ENCODE measurements at places on chromosomes 11 and 22. TPM values are rescaled to one million over a fixed set of nuclear protein-coding genes. Genes with fewer than 3 reads are reported as not detected.
A peak's percentile ranks its signal among the peaks of the same experiment; 100 is the strongest.

The OR8G1 gene
- total RNA-seq: not detected

The PNPLA5 gene
- not detected for total RNA-seq

DNA sequence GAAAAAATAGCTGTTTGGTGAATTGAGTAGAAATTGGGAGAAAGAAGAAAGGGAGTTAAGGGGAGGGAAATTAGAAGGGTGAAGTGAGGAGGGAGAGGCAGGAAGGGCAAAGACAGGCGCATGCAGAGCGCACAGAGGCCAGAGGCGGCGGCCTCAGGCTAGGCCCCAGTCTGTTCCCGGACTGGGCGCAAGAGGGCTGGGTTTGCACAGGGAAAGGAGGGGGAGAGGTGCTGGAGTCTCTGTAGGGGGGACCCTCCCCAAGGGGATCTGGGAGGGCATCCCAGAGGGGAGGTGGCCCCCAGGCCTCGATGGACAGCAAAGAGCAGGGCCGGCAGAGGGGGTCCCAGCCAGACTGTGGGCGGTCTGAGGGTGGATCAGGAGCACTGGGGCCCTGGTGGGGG is 1.3 kb upstream of the FLRT1 start:
- no peak for DNase-seq

The PYGM gene
- 0.58 TPM for total RNA-seq

DNA sequence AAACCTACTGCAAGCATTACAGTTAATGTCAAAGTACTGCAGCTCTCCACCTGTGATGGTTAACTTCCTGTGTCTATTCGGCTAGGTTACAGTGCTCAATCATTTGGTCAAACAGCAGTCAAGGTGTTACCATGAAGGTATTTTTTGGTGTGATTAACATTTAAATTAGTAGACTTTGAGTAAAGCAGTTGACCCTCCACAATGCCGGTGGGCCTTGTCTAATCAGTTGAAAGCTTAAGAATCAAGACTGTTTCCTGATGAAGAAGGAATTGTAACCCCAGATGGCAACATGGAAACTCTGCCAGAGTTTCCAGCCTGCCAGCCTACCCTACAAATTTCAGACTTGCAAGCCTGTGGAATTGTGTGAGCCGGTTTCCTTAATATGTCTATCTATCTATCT is 683.9 kb downstream of the BRD1 start:
- DNase-seq: no peak

- peak; percentile 95 for DNase-seq
These were observed 2.7 kb upstream of the NEAT1 start for GRCh38 chr11:65419772-65420481.

DNA sequence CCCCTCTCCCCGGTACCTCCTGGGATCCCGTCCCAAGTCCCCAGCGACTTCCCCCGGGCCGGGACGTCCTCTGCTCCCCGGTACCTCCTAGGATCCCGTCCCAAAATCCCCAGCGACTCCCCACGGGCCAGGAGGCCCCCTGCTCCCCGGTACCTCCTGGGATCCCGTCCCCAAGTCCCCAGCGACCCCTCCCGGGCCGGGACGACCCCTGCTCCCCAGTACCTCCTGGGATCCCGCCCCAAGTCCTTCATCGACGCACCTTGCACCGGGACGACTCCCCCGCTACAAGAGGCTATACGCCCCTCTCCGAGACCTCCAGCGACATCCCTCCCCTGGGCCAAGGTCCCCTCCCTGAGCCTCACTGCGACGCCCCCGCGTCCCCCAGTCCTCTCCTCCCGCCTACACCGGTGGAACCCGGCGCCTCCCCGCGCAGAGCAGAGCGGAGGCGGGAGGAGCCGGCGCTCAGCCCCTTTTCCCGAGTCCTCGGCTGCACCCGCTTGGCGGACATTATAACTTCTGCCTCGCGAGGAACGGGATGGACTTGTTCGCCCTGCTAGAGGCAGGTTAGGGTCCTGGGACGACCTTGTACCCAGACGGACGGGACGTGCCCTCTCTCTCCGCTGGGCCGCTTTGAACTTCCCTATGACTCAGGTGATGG is 912 bp downstream of the KREMEN1 start:
- peak; percentile 87 for DNase-seq

DNA sequence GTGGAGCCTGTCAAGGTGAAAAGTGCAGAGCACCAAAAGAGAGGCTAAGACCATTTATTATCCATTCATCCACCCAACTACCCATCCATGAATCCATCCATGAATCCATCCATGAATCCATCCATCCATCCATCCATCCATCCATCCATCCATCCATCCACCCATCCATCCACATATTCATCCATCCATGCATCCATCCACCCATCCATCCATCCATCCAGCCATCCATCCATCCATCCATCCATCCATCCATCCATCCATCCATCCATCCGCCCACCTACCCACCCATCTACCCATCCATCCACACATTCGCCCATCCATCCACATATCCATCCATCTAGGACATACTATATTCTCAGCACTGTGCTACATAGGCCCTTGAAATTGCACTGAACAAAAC is 68.0 kb downstream of the SYN3 start:
- DNase-seq: no peak

- no peak for DNase-seq
These were observed 577.1 kb upstream of the CCDC90B start for GRCh38 chr11:83863272-83863671.

DNA sequence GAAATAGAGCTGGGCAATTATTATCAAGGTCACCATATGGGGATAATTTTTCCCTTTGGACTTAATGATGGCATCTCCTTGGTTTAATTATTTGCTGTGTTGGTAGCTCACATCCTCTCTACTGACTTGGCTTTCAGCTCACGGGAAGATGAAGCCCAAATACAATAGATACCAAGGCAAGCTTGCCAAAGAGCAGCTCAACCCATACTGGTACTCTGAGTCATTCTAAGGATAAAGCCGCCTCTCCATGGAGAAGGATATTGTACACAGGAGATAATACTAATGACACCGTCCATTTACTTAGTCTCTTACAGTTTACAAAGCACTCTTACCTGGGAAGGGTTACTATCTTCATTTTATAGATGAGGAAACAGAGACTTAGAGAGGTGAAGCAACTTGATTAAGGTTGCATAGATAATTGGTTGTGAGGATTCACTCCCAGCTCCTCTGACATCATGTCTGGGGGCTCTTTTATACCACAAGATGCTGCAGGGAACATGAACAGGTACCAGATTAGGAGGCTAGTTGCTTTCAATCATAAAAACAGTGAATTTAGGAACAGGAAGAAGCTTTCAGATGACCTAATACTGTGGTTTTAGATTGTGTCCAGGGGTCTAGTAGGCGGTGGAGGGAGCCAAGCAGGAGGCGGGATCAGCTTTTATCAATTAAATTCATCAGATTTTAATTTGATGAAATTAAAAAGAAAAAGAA is 48.3 kb upstream of the PICALM start:
- no peak for DNase-seq

DNA sequence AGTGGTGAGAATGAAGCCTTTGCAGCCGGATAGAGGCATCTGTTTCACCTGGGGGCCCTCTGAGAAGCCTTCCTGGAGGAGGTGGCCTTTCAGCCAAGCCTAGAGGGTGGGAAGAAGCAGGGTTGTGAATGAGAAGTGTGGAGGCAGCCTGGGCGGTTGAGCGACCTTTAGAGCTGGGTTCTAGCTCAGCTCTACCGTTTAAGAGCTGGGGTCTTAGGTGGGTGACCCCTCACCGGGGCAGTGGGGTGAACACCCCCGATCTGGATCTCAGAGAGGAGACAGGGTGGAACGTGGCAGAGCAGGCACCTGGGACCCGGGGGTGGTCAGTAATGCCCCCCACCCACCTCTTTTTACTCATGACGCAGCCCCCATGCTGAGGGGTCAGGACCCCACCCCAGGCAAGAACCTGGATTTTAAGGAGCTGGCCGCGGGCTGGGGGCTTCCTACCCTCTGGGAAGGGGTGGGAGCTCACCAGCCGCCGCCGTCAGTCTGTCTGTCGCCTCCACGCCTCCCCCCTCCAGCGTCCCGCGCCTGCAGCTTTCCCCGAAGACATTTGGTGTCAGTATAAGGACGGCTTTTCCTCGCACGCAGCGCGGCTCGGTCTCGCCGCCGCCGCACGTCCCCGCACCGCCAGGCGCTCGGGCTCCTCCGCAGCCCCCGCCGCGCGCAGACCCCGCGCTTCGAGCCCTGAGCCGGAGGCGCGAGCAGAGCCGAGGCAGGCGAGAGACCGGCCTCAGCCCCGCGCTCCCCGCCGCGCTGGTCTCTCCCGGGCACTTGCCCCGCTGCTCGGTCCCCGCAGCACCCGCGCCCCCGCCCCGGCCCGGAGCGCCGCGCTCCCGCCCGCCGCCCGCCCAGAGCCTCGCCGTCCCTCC is 13.3 kb upstream of the CACNA1I start:
- DNase-seq: peak; percentile 70

GRCh38 chr11:69035150-69035945 is 13.4 kb upstream of the TPCN2 start:
- no peak for DNase-seq

DNA sequence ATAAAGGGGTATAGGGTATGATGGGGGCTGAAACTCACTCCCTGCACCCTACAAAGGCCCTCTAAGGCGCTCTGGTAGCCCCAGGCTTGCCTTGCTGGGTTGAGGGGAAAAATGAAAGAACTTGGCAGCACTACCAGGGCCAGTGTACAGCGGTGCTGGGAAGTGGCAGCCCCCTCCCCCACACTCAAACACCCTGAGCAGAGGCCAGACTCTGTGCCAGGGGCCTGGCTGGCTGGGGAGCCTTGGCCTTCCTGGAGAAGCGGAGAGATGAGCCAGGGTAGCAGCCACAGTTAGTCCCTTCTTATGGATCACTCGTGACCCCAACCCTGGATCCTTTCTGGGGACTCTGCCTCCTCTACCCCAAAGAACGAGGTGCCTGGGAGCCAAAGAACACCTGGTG is 2.7 kb downstream of the TMEM134 start:
- DNase-seq: no peak

The KRTAP5-8 gene
- not detected for total RNA-seq

DNA sequence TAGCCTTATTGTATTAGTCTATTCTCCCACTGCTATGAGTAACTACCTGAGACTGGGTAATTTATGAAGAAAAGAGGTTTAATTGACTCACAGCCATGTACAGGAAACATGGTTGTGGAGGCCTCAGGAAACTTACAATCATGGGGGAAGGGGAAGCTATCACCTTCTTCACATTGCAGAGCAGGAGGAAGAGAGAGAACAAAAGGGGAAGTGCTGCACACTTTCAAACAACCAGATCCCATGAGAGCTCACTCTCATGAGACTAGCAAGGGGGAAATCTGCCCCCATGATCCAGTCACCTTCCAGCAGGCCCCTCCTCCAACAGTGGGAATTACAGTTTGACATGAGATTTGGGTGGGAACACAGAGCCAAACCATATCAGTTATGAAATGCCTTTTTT is 179.4 kb downstream of the ARHGAP42 start:
- no peak for DNase-seq

DNA sequence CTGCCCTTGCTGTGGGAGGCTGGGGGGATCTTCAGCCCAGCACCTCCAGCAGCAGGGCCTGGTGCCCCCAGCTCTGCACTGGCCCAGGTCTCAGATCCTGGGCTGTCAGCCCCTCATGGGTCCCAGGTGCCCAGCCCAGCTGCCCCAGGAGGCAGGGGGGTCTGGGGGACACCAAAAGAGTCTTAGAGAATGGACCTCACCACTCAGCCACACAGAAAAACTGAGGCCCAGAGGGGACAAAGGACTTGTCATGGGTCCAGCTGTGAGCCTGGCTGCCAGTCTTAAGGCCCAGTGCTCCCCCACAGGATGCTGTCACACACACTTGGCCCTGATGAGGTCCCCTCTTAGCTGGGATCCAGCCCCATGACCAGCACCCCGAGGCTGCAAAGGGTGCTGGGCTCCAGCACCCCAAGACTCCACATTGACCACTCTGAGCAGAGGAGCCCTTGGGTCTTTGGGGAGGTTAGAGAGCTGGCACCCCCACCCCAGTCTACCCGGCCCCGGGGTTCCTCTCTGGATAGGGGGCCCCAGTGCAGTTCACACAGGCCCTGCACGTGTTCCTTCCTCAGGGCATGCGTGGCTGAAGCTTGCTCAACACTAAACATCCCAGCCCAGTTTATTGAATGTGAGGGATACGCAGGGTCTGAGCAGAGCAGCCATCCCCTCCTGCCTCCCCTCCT is 54.4 kb downstream of the IGLL5 start:
- peak; percentile 19 for DNase-seq

GRCh38 chr11:10898003-10898762 is 40.3 kb upstream of the ZBED5 start:
- DNase-seq: no peak

The CYP2D6 gene
- total RNA-seq: 0.92 TPM

The CCDC188 gene
- total RNA-seq: 3.6 TPM

- DNase-seq: no peak
These were observed 405.2 kb downstream of the INSC start for GRCh38 chr11:15519911-15520310.

DNA sequence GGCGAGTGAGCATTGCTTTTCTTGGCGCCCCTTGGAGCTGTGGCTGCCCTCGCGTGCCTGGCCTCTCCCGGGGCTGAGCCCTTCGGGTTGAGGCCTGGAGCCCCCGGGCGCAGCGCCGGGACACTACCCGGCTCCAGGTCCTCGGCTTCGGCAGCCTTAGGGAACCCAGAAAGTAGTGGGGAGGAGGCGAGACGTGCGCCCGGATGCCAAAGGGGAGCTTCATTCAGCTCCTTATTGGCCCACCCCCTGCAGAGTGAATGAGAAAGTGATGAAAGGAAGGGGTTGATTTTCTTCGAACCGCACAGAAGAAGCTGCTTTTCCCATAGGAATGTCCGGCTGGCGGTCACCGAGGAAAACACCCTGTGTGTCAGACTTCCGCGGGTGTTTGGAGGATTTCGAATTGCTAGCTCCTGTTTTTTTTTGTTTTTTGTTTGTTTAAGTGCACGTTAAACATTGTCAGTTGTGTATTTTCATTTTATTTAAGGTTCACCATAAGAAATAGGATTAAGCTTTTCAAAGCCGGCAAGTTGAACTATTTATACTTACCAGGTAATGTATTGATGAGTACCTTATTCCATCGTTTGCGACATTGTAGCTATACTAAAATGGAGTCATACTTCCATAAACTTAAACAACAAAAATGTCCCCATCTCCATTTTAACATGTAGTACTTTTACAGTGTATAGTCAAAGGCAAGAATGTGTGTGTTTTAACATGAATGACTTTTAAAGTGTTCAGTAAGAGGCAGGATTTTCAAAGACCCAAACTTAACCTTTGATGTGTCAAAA is 841 bp upstream of the EIF4G2 start:
- DNase-seq: peak; percentile 39

The PAX6 gene
- 0.45 TPM for total RNA-seq
